ENCODE measurements at places on chromosomes 2 and 18.

GRCh38 chr2:164150604-164151003 is 414.8 kb upstream of the FIGN start:
- DNase-seq, result no peak

- no peak for DNase-seq
Observed at GRCh38 chr18:57275111-57275510, 77.2 kb upstream of the ST8SIA3 start.

GRCh38 chr2:48601349-48601748 is 16.3 kb upstream of the GTF2A1L start:
- no peak for DNase-seq

DNA sequence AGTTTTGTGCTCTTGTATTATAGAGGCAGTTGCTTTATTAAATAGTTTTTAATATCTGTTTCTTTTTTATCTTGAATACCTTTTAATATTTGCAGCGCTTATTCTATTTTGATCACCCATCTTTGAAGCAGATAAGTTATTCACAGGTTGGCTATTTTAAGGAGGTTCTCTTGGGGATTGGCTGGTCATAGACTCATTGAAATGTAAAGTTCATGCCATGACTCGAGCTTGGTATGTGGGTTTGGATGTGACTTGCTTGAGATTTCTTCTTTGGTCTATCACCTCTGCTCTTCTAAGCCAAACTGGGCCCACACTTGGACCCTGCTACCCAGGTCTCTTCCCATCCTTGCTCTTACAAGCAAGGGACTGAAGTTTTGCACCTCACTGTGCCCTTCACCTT is 33.6 kb downstream of the FARP2 start:
- no peak for DNase-seq

- DNase-seq, result no peak
Observed at GRCh38 chr2:99643787-99644418, 154.1 kb upstream of the REV1 start.

DNA sequence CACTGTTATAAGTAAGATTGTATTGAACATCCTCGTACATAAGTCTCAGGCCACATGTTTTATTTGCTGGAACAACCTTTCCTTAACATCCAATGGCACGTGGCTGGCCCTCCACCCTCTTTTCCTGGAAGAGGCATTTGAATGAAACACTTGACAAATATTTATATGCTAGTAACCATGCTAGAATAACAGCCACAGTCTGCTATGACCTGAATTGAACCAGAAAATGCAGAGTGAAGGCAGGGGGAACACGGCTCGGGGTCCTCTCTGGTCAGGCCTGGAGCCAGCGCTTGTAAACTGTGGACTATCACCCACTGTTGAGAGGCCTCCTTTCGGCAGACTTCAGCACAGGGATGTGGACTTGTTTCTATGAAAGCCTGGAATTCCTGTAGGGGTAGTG is 198.2 kb upstream of the COPS8 start:
- DNase-seq, result no peak

- DNase-seq, result no peak
Observed at GRCh38 chr2:206150168-206150567, 9.1 kb downstream of the NDUFS1 start.

DNA sequence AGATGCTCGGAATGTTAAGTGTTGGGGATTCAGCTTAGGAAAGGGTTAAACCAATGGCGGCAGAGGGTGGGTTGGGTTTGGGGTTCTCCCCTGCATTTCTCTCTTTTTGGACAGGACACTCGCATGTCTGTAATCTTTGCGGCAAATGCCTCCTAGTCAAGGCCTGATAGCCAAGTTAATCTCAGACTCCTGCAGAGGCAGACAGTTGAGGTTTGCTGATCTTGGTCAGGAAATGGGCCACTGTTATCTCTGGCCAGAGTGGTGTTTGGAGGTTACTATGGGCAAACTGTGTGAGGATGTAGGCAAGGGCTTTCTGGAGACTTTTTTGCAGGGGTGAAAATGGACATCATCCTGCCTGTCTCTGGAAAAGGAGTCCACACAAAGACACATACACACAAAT is 188.8 kb downstream of the SETBP1 start:
- DNase-seq, result no peak

DNA sequence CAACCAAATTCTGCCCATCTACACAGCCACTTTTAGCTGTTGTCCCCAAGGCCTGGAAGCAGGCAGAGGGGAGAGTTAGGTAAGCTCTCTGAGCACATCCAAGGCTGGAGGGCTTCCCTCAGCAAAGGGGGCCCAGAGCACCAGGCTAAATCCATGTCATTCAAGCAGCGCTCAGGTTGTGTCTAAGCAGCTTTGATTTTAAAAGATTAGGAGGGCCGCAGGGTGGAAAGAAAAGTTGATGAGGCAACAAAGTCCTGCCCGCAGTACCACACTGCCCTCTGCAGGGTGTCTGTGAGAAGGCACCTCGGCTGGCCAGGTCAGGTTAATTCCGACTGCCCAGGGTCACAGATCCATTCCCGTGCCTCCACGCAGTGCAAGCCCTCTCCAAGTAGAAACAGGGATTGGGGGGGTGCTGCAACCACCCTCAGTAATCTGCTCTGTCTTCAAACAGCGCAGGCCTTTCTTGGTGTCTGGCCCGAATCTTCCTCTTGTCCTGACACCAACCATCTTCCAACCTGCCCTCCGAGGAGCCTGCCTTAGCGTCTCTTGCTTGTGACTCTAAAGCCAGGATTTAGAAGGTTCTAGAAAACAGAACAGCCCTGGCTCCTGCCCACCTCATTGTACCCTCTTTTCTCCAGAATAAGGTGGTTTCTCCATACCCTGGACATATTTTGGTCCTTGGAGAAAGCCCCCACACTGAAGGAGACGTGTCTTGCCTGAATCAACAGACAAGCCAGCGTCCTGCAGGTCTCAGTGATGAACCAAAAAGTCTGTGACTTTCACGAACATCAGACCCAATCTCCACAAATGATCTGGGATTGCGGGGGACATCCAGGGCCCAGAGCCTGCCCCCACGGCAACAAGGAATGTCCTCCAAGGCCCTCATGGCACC is 289.2 kb downstream of the TNS1 start:
- DNase-seq, result no peak

GRCh38 chr2:192216336-192216735 is 21.6 kb upstream of the TMEFF2 start:
- no peak for DNase-seq

- no peak for DNase-seq
Observed at GRCh38 chr2:32379352-32379751, 22.5 kb downstream of the BIRC6 start.

- DNase-seq, result no peak
Observed at GRCh38 chr2:144011553-144011952, 508.4 kb downstream of the ZEB2 start.

DNA sequence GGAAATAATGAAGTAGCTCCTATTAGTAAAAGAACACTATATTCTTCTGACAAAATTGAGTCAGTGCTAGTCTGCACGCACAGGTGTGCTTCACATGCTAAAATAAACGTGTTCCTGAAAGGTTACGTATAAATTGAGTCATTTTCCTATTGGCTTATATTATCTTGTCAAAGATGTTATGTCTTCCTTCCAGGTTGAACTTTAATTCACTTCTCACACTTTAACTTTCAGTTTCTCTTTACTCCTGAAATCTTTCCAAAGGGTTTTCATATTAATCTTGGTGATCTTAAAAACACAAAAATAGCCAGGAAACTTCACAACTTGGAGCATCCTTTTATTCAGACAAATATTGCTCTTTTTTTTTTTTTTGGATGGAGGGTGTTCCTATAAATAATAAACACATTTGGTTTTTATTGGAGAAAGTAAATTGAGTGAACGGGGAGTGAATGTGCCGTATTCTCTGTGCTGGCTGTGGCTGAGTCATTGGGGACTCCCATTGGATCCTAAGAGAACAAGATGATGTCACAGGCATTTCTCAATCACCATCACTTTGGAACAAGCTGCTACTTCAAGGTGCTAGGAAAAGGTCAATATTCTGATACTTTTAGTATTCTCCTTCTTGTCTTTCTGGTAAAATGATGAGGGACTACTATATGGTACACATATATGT is 150.2 kb upstream of the SPATS2L start:
- DNase-seq, result no peak

- no peak for DNase-seq
Observed at GRCh38 chr2:175414882-175415487, 233.5 kb upstream of the ATP5MC3 start.

DNA sequence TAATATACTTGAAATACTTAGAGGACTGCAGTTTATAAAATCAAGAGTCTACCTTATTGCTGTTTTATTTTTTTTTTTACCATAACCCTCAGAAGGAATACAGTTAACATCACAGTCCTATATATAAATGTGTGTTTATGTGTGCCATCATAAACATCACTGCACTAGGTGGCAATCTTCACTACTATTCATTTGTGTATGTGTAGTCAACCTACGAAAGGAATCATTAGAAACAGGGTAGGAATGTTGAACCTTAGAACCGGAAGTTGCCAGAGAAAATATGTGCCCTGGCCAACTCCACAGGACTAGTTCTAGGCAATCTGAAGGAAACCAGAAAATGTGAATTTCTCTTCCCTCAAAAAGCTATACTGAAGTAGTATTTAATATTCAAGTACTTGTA is 3.4 kb downstream of the GEN1 start:
- no peak for DNase-seq

GRCh38 chr2:31269087-31269486 is 35.1 kb downstream of the EHD3 start:
- DNase-seq, result no peak

DNA sequence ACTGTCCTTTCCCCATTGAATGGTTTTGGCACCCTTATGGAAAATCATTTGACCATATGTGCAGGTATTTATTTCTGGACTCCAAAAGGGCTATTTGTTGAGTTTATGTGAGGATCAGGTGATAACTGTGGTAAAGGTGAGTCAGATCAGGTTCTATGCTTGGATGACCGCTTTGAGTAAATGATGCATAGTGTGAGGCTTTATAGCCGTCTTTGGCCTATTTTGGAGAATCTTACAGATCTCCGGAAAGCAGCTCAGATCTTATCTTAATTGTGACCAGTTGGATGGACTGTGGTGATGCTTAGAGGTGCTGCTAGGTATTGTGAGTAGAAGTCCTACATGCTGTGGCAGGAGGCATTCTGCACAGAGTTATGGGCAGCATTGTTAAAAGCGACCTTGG is 126.2 kb downstream of the METTL8 start:
- DNase-seq, result no peak

DNA sequence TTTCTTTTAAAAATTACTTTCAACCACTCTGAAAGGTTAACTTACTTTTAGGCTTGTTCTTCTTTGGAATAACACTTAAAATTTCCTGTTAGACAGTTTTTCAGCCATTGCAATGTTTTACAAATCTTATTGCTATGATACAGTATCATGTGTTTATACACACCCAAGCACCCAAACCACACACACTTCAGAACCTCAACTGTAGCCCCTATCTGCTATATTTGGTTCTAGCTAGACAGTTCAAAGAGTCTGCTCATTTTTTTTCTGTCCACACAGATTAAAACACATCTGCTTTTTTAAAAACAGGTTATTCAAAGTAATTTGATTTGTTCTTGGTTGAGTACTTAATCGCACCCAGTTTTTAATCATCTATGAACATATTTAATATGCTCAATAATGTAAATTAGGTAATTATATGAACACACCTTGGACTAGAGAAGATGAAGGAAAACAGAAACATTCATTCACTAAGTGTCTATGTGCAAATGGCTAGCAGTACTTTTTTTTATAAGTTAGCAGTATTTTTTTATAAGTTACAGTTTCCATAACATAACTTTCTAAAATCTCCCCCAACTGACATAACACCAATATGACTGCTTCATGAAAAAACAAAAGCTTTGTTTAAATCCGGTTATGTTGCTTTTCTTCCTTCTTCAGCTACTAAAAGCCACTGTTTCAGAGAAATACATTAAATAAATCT is 17.6 kb downstream of the FBXO11 start:
- DNase-seq, result no peak

- DNase-seq, result no peak
Observed at GRCh38 chr2:199861132-199861774, 10.3 kb upstream of the FTCDNL1 start.

- no peak for DNase-seq
Observed at GRCh38 chr2:7019191-7019590, 102.0 kb downstream of the RNF144A start.

GRCh38 chr2:11388262-11389051 is 44.0 kb upstream of the ROCK2 start:
- DNase-seq, result no peak

DNA sequence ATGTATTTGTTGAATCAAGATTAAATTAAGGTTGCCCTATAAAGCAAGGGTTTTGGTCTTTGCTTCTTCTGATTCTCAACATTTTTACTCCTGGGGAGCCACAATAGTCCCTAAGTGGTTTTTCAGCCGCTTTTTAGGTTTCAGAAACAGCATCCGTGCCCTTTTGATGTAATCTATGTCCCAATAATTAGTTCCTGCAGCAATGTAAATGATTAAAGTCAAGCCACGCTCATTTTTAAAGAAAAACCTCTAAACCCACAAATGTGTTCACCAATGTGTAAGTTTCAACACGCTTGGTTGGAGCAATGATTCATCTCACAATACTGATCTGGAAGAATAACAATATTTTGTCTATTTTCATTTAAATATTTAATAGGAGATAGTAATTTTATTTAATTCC is 5.6 kb downstream of the ARL4C start:
- no peak for DNase-seq

GRCh38 chr2:23566241-23567142 is 181.5 kb downstream of the KLHL29 start:
- DNase-seq, result no peak

DNA sequence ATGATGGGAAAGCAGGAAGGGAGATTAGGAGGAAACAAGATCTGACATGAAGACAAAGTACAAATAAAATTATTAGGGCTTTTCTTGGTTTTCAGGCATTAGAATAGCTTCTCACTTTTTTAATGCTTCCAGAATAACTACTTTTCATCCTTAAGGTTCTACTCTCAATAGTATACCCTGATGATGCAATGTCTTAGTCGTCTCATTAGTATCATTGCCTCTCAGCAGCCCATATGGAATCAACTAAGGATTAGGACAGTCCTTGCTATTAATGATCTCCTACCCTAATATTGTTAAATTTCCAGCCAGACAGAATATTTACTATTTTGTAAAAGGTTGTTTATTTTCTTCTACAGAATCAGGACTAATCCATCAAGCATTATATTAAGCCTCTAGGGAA is 55.9 kb downstream of the RELCH start:
- no peak for DNase-seq

GRCh38 chr2:241030333-241030680 is 31.9 kb downstream of the SNED1 start:
- no peak for DNase-seq

GRCh38 chr2:42450136-42450535 is 43.6 kb downstream of the KCNG3 start:
- no peak for DNase-seq

DNA sequence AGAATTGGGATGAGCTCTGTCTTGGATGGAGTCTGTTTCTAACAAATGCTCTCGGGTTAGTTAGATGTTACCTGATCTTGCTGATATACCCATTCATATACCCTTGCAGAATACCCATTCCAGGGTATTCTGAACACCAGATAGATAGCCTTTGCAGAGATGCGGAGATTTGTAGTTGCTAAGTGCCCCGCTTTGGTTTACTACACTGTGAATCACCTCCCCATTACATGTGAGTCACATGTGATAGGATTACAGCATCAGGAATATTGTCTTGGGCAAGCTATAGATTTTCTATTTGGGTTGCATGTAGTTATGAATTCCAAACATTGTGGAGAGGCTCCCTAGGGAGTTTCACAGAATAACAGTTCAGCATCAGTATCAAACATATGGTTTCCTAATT is 3.8 kb downstream of the VSNL1 start:
- DNase-seq, result no peak

All from vagina (tissue), 2 donors.